HCT116 (cell line): ENCODE measurements at places on chromosomes 3 and 15.

GRCh38 chr3:45218578-45219390 lies 7.3 kb downstream of the TMEM158 start:
- peaks cover 29% of the 10 kb centered on the region for H3K4me1 ChIP-seq
- H3K27me3 ChIP-seq: no peaks in the 10 kb centered on the region
- H3K27ac ChIP-seq: no peak overlapping the region
- no peak overlapping the region for H3K4me3 ChIP-seq

DNA sequence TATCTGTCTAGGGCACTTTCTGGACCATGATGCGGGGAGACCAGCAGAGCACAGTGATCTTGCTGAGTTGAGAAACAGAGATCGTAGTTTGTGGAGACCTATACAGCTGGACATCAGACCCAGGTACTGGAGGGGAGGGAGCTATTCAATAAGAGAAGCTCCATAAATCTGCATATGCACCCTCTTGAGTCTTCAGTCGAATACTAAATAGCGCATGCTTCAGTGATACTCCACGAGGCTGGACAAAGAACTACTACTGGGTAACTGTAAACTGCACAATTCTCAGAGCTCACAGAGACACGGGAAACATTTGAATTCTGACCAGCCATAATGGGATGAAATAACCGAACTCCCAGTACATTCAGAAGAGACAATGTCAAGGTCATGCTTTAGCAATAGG lies 49.7 kb downstream of the MINAR1 start:
- H3K27me3 ChIP-seq: no peaks in the 10 kb centered on the region
- no peak overlapping the region for H3K27ac ChIP-seq
- no peaks in the 10 kb centered on the region for H3K36me3 ChIP-seq
- no peak for DNase-seq
- no peaks in the 10 kb centered on the region for H3K4me1 ChIP-seq

DNA sequence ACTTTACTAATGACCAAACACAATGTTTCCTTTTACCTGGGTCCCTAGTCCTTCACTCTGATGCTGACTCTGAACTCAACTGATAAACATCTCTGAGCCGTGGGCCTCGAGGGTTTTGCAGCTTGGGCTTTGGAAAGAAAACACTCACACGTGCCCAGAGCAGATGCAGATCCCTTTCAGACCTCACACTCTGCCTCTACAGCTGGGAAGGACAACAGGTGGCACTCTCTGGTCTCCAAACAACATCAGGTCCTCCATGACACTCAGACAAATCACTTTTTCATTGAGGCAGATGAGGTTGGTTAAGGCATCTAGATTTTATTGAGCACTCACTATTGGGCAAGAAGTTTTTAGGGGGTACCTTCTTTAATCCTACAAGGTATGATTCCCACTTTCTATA lies 64.7 kb upstream of the NTRK3 start:
- no peak overlapping the region for H3K4me3 ChIP-seq
- no peaks in the 10 kb centered on the region for H3K4me1 ChIP-seq
- H3K27ac ChIP-seq: no peak overlapping the region
- peaks cover 34% of the 10 kb centered on the region for H3K27me3 ChIP-seq
- H3K36me3 ChIP-seq: no peaks in the 10 kb centered on the region

DNA sequence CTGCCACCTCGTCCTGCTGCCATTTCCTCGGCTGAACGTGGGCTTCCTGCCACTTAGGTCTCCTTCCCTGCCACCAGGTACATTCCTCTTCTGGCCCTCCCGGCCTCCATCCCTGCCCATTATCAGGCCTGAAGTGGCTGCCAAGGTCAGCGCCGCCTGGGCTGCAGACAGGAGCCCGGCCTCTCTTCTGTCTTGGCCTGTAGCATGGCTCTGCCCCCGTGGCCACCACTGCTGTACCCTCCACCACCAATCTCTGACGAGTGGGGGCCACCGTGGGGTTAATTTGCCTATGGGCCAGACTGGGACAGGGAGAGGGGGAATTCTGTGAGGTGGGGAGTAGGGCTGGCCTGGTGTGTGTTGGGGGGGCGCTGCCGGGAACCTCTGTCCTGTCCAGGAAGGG lies 2.0 kb upstream of the BAHD1 start:
- H3K27me3 ChIP-seq: no peaks in the 10 kb centered on the region
- H3K4me3 ChIP-seq: no peak overlapping the region
- H3K36me3 ChIP-seq: no peaks in the 10 kb centered on the region
- no peak for DNase-seq

GRCh38 chr3:152071924-152072323 lies 196.8 kb upstream of the MBNL1 start:
- no peak overlapping the region for H3K27ac ChIP-seq
- peak; percentile 1 for DNase-seq
- H3K4me3 ChIP-seq: no peak overlapping the region
- no peaks in the 10 kb centered on the region for H3K4me1 ChIP-seq

DNA sequence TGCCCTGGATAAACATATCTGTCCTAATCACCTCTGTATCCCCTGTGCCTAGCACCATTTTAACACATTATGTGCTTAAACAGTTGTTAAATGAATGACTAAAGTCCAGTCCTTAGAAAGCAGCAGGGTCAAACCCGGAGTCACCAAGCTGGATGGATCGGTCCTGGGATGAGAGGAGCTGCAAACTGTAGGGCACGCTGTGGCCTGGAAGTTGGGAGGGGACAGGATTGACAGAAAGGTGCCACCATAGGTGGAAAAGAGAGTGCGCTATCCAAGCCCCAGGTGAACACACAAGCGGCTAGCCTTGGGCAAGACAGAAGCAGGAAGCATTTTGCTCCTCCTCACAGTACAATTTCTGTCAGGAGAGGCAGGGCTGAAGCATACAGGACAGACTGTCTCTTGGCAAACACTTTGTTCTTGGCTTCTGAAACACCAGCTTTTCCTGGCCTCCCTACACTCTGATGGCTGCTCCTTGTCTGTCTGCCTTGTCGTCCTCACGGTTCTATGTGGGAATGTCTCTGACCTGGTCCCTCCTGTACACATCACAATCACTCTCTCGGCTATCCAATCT lies 48.4 kb upstream of the KY start:
- DNase-seq: no peak
- H3K36me3 ChIP-seq: no peaks in the 10 kb centered on the region
- H3K27me3 ChIP-seq: peaks cover 29% of the 10 kb centered on the region; the same call in 1 of the 2 replicates
- H3K27ac ChIP-seq: no peak overlapping the region

DNA sequence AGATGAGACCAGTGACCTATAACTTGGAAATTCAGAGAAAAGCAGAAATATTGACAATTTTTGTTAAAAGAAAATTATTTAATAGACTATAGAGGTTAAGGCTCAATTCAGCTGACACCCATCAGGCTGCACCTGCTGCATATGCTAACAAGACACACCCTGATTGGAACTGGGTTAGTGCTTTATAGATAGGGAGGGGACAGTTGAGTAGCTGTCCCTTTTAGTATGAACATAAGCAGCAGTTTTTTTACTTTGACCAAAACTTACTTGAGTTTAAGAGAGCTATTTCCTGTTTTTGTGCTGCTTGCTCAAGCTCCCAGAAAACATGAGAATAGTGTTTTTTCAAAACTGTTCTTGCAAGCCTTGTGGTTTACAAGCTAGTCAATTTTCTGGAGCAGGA lies 292.6 kb downstream of the LRRC3B start:
- no peaks in the 10 kb centered on the region for H3K4me1 ChIP-seq
- H3K27ac ChIP-seq: no peak overlapping the region
- no peak overlapping the region for H3K4me3 ChIP-seq

DNA sequence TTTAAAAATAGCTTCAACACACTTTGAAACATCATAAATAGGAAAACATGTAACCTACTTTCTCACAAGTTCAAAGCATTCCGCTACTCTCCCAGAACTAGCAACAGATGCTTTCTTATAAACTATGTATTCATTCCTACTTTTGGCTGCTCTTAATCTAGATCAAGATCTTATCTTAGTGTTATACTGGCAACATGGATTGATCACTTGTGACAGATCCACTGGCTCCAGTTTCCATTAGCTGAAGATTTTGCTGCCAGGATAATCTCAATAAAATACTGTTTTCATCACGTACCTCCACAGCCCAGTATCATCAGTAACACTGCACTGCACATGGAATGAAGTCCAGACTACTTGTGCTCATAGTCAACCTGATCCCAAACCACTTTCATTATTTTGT lies 491.7 kb upstream of the AGTR1 start:
- no peak overlapping the region for H3K27ac ChIP-seq
- no peak overlapping the region for H3K4me3 ChIP-seq
- DNase-seq: no peak
- no peaks in the 10 kb centered on the region for H3K4me1 ChIP-seq

GRCh38 chr15:27092390-27092789 lies 121.4 kb downstream of the GABRG3 start:
- H3K4me3 ChIP-seq: no peak overlapping the region
- H3K4me1 ChIP-seq: no peaks in the 10 kb centered on the region
- H3K27me3 ChIP-seq: no peaks in the 10 kb centered on the region
- H3K36me3 ChIP-seq: no peaks in the 10 kb centered on the region

- no peak overlapping the region for H3K4me3 ChIP-seq
- H3K27me3 ChIP-seq: no peaks in the 10 kb centered on the region
- H3K27ac ChIP-seq: no peak overlapping the region
- no peaks in the 10 kb centered on the region for H3K36me3 ChIP-seq
- H3K4me1 ChIP-seq: no peaks in the 10 kb centered on the region
These were observed 259.1 kb downstream of the KCNMB2 start for GRCh38 chr3:178795349-178795748.

GRCh38 chr3:73658227-73658626 lies 33.5 kb upstream of the PDZRN3 start:
- DNase-seq: no peak
- H3K27ac ChIP-seq: no peak overlapping the region
- H3K36me3 ChIP-seq: no peaks in the 10 kb centered on the region

GRCh38 chr3:12593473-12593872 lies 36.6 kb downstream of the MKRN2 start:
- H3K4me1 ChIP-seq: no peaks in the 10 kb centered on the region
- H3K4me3 ChIP-seq: no peak overlapping the region
- H3K36me3 ChIP-seq: peaks cover 16% of the 10 kb centered on the region
- H3K27ac ChIP-seq: no peak overlapping the region

- no peaks in the 10 kb centered on the region for H3K27me3 ChIP-seq
- no peaks in the 10 kb centered on the region for H3K4me1 ChIP-seq
- no peak for DNase-seq
These were observed 11.7 kb downstream of the SNRPN start for GRCh38 chr15:24966364-24967103.

DNA sequence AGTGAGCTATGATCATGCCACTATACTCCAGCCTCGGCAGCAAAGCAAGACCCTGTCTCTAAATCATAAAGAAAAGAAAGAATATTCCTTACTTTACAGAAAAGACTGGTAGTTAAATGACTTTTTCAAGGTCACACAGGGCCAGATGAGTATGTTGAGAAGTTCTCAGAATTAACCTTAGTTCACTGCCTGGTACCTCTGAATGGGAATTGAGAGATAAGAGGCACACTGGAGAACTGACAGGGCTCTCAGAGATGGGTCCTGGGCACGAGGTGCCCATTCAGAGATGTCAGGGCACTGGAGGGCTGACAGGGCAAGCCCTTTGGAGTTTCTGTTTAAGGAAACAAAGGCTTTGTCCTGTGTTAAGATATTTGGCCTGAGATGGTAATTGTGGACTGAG lies 157.7 kb downstream of the PDE8A start:
- peaks cover 12% of the 10 kb centered on the region for H3K4me1 ChIP-seq
- H3K27ac ChIP-seq: no peak overlapping the region
- DNase-seq: no peak
- no peaks in the 10 kb centered on the region for H3K27me3 ChIP-seq
- H3K4me3 ChIP-seq: no peak overlapping the region

- H3K36me3 ChIP-seq: no peaks in the 10 kb centered on the region
- no peak overlapping the region for H3K4me3 ChIP-seq
- peaks cover 13% of the 10 kb centered on the region for H3K4me1 ChIP-seq
- no peak overlapping the region for H3K27ac ChIP-seq
- DNase-seq: no peak
- no peaks in the 10 kb centered on the region for H3K27me3 ChIP-seq
These were observed 7.5 kb downstream of the MAGI1 start for GRCh38 chr3:66031102-66031698.

DNA sequence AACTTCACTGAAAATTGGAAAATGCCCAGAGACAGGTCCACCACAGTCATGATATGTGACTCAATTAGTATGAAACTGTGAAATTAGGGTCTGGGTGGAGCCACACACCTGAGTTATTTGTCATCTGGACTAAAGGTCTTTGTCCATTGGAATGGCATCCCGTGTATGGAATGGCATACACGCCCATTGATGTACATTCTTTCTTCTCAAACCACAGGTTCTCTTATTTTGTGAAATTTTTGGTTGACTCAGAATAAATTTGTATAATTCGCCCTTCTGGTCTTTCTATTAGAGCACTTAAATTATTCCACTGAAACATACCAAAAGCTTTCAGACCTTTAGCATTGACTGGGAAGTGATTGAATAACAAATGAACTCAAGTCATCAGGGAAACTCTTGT lies 66.8 kb upstream of the UBE2E1 start:
- H3K4me3 ChIP-seq: no peak overlapping the region
- H3K27me3 ChIP-seq: no peaks in the 10 kb centered on the region
- DNase-seq: peak; percentile 74
- H3K4me1 ChIP-seq: peaks cover 89% of the 10 kb centered on the region
- H3K27ac ChIP-seq: peak overlapping the region; percentile 81; the same call in 1 of the 2 replicates

DNA sequence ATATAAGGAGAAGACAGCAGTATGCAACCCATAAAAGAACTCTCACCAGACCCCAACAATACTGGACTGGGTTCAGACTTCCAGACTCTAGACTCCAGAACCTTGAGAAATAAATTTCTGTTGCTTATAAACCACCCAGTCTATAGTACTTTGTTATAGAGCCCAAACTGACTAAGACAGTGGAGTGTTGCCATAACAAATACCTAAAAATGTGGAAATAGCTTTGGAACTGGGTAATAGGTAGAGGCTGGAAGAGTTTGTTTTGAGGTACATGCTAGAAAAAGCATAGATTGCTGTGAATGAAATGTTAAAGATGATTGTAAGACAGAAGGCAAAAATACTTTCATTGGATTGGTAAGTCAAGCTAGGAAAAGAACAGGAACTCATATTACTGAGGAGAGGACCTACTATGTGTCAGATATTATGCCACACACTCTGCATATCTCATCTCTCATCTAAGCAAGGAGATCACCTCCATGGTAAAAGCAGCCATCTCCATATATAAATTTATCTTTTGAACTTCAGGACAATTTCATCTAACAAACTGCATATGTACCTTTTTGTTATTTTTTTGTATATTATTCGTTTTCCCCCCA lies 67.4 kb upstream of the FNDC3B start:
- no peaks in the 10 kb centered on the region for H3K36me3 ChIP-seq
- no peak overlapping the region for H3K27ac ChIP-seq
- no peak for DNase-seq

DNA sequence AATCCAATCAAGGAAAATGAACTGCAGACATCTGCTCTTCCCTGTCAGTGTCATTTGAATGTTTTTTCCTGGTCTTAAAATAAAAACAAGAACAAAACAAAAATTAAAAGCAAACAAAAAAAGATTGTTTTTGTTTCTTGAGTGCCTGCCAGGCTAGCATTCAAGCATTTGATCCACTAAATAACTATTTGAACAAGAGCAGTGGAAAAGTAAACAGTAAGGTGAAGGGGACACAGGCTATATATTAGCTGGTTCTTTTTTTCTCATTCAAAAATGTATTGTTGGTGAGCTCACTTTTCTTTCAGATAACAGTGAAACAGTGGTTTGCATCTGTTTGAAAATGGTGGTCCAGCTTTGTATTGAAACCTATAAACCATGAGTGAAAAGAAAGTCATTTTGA lies 586.9 kb upstream of the SGO1 start:
- H3K27me3 ChIP-seq: no peaks in the 10 kb centered on the region
- no peaks in the 10 kb centered on the region for H3K4me1 ChIP-seq
- no peak overlapping the region for H3K4me3 ChIP-seq
- no peak for DNase-seq
